Cerebellar nuclear complex (tissue), 1 donor: ENCODE measurements at places on chromosomes 2 and 18.

DNA sequence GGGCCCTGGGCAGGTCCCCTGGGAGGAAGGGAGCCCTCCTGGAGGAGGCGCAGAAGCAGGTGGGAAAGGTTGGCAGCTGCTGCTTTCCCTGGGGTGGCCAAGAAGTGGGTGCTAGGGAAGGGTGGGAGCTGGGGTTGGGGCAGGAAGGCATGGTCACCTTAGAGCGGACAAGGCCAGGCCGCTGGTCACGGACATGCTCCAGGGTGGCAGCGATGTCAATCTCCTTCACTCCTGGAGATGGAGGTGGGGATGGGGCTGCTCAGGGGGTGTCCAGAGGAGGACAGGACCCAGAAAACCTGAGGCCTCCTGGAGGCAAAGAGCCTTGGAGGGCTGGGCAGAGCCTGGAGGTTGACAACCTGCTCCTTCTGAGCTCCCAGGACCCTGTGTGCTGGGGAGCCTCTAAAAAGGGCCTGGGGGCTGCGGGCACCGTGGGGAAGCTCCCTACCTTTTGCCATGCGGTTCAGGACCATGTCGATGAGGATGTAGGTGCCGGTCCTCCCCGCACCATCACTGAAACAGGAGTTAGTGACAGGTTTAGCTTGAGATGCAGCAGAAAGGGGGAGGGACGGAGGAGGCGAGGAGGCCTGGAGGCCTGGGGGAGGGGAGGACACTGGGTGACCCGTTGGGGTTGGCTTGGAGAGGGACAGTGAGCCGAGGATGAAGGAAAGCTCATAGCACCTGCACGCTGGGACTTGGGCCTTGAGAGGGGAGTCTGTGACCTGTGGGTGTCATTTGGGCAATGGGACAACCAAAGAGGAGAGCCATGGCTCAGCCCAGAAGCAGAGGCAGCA, 11.4 kb downstream of the DNAJB2 start:
- no peak for DNase-seq

- no peak for DNase-seq
These were observed 24.2 kb downstream of the ITGB1BP1 start for GRCh38 chr2:9398881-9399780.

DNA sequence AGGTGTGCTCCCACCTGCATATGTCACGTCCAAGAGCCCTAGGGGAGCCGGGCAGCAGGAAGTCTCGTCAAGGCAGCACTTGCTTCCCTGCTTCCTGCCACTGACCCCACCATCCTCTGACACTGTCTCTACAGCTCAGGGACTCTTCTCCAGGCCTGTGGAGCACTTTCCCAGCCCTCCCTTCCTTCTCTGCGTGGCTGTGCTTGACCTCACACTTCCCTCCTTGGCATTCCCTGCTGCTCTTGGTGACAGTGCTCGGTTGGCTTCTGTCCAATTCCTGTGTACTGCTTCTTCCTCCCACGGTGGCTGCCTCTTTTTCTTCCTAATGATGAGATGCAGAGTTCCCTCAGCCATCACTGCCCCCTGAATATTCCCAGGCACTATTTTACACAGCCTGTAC, 2.8 kb downstream of the CIDEA start:
- no peak for DNase-seq

DNA sequence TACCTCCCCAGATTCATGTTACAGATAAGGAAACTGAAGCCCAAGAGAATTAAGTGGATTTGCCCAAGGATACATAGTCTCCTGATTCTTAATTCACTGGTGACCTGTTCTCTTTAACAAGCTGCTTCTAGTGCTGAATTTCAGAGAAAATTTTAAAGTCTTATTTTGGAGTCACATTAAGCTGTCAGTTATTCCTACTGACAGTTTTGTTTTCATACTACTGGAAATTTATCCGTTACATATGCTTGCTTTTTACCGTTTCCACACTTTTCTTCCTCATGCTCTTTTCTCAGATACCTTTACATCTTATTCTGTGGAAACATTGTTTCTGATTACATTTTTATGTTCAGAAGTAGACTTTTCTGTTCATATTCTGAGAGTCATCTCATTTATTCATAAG, 1.3 kb downstream of the MOB4 start:
- no peak for DNase-seq

GRCh38 chr18:59569390-59569791, 127.8 kb downstream of the CCBE1 start:
- DNase-seq, result no peak

- DNase-seq, result no peak
These were observed 83.9 kb downstream of the PAX3 start for GRCh38 chr2:222214885-222215284.

DNA sequence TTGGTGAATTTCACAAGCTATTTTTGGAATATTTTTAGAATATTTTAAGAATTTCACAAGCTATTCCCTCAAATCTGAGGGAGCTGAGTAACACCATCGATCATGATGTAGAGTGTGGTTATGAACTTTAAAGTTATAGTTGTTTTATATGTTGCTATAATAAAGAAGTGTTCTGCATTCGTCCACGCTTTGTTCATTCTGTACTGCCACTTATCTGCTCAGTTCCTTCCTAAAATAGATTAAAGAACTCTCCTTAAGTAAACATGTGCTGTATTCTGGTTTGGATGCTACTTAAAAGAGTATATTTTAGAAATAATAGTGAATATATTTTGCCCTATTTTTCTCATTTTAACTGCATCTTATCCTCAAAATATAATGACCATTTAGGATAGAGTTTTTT, 15.9 kb downstream of the TYMS start:
- DNase-seq, result no peak

GRCh38 chr2:99504844-99505584, 15.2 kb upstream of the REV1 start:
- no peak for DNase-seq

GRCh38 chr2:172680436-172681068, 55.1 kb upstream of the RAPGEF4 start:
- no peak for DNase-seq

DNA sequence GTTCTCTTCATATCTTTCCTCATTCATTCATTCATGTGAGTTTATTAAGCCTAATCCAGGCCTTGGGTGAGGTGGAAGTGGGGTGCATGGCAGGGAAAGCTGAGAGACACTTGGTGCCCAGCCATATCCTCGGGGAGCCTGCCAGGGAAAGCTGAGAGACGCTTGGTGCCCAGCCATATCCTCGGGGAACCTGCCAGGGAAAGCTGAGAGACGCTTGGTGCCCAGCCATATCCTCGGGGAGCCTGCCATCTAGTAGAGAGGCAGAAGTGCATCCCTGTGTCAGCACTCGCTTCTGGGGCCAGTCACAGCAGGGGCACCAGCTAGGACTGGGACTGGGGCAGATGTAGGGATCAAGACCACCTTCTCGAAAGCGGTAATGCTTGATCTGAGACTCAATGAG, 39.4 kb downstream of the DDX18 start:
- no peak for DNase-seq

DNA sequence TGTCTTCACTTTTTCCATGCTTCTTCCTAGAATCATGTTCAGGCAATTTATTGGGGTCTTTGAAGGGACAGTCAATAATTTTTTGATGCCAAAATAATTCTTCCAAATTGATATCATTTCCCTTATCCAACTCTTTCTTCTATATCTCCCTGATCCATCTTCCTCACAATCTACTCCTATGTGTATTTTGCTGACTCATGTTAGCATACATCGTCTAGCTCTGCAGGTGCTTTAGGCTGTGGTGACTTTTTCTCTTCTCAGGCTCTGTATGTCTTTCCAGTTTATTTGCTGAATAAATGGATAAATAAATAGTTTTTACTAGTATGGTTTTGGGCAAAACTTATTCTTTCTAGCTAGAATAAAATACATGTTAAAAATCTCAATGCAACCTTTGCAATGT, 1650.9 kb upstream of the TMEFF2 start:
- no peak for DNase-seq

DNA sequence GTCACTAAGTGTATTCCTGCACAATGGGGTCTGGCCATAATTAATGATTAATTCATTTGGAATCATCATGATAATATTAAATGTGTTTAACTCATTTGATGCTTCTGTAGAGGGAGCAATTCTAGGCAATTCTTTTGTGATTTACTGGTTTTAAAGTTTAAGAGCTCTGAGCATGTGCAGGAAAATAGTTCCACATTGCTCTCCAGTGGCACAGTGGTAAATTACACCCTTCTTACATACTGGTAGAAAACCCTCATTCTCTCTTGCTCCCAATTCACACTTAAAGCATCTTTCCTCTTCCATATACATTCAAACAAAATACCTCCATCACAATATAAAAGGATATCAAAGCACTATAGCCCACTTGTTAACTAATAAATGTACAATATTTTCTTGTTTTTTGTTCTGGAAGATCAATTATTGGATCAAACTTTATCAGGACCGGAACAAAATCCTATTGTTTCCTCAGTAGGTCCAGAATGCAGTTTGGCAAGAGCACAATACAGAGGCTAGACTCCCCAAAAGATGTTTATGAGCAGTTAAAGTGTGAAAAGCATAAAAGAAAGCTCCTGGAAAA, 844.3 kb downstream of the MBD2 start:
- no peak for DNase-seq

GRCh38 chr2:109168086-109168485, 39.1 kb downstream of the SH3RF3 start:
- no peak for DNase-seq

- DNase-seq, result no peak
These were observed 148.8 kb upstream of the HS6ST1 start for GRCh38 chr2:128467321-128467969.

DNA sequence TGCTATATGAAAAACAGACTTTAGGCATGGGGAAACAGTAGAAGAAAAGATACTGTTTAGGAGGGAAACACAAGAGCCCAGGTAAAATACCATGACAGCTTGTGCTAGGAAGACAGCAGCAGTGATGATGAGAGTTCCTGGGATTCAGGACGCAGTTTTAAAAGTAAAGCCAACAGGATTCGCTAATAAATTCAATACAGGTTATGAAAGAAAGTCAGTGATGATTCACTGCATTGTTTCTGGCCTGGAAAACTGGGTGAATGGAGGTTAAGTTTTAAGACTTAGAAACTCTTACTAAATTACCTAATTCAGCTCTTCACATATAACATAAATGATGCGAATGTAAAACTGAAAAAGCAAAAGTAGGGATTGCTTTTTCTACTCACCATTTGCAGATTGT, 27.9 kb upstream of the RNU4ATAC start:
- no peak for DNase-seq

DNA sequence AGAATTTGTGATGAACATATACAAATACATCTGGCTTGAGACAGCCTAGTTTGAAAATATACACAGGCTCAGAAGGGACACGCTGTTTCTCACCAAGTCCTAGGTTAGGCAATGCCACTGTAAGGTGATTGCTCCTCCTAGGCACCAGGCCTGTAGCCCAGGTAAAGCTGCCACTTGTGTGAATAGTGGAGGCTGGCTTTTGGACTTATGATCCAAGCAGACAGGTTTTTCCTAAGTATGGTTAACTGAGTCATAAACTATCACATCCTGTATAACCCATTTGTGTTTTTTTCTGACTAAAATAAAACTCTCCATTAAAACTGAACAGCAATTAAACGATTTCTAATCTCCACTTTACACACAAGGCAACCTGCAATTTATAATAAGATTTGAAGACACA, 81.0 kb downstream of the SEMA4F start:
- DNase-seq, result no peak

GRCh38 chr2:37838541-37839167, 86.4 kb upstream of the RMDN2 start:
- DNase-seq, result no peak

GRCh38 chr2:239337122-239337876, 63.5 kb downstream of the HDAC4 start:
- peak; percentile 6 for DNase-seq

GRCh38 chr18:2654928-2655177, 673 bp upstream of the SMCHD1 start:
- DNase-seq, result no peak

DNA sequence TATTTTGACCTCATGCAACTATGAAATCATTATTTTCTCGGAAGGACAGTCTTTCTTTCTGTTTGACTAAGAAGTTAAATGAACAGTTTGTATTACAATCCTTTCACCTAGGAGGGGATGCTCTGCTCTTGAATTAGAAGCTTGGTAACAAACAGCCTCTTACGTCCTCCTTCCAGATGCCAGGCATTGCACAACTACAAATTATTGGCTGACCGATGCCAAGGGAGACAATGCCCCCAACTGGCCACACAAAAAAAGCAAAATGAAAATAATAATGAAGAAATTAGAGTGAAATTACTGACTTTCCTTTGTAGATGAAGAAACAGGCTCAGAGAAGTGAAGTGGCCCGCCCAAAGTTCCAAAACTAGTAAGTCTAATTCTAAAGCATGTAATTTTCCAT, 177.9 kb downstream of the CYRIA start:
- DNase-seq, result no peak

DNA sequence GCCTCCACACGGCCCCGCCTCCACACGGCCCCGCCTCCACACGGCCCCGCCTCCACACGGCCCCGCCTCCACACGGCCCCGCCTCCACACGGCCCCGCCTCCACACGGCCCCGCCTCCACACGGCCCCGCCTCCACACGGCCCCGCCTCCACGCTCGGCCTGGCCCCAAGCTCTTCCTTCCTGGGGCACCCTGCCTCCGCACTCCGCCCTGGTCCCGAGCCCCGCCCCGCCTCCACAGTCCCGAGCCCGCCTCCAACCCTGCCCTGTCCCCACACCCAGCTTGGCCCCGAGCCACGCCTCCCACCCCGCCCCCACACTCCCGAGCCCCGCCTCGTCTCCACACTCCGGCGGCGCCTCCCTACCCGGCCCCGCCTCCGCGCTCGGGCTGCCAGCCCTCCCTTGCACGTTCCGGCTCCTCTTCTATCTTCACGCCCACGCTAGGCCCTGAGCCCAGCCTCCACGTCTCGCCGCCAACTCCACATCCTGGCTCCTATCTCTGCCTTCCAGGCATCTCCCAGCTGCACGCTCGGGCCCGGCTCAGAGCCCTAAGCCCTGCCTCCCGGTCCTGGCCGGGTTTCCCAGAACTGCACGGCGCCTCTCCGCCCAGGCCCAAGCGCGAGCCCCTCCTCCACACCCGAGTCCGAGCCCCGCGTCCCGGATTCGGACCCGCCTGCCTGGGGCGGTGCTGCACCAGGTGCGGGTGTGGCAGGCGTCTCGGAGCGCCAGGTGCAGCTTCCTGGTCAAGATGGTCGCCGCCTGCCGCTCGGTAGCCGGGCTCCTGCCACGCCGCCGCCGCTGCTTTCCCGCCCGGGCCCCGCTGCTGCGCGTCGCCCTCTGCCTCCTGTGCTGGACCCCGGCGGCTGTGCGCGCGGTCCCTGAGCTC, at the start of gene TMEM87B:
TMEM87B (plus strand) TSS at position 423 of the 883 bp plus-strand sequence; CDS start at position 746, 323 bp downstream.
- DNase-seq, result peak; percentile 62

- no peak for DNase-seq
These were observed 770 bp downstream of the LYPD6B start for GRCh38 chr2:149039213-149039724.

GRCh38 chr18:5180254-5180653, 16.8 kb downstream of the AKAIN1 start:
- no peak for DNase-seq

DNA sequence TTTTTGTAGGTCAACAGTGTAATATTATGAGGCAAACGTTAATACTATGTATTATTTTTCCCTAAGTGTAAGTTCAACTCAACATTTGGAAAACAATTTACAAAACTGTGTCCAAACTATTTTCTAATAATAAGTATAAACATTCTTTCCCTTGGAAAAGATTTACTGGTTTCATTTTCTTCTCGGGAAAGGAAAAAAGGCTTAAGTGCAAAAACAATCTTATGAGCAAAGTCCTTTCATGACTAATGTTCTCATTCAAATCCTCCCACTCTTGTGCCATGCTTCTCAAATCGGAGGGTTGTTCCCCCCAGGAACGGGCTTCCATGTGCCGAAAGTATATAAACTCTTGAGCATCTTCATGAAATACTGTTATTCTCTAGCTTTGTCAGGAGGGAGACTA, 19.8 kb upstream of the L3MBTL4 start:
- no peak for DNase-seq

- DNase-seq, result no peak
These were observed 230.2 kb downstream of the CDCA7 start for GRCh38 chr2:173584676-173585458.

- DNase-seq, result no peak
These were observed 23.8 kb downstream of the NABP1 start for GRCh38 chr2:191701696-191702095.
